Activated CD4-positive, alpha-beta T cell treated with anti-CD3 and anti-CD28 coated beads, Interleukin-2, amount 50 U/mL, for 1 hour (primary cell): ENCODE measurements at places on chromosomes 4 and X.
A peak's percentile ranks its signal among the peaks of the same experiment; 100 is the strongest.

- no peak for DNase-seq
Observed at GRCh38 chrX:40009462-40009851, 88.3 kb downstream of the BCOR start.

DNA sequence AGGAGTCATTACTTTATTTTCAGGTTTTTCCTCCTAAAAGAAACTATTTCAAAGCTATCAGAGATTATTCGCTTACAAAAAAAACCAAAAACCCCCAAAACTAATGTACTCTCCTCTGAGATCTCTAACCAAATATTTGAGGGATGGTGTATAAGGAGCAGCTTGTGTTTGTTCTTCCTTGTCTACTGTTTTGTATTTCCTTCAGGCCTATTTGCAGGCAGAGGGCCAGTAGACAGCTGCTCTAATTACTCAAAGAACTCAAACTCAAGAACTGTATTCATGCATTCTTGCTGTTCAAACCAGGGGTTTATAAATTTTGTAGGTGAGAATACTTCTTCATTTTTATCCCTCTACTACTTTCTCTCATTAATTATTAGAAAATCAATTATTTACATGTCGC is 51.3 kb downstream of the SH3RF1 start:
- no peak for DNase-seq

GRCh38 chrX:121569609-121570008 is 522.2 kb downstream of the GLUD2 start:
- DNase-seq, result no peak

- no peak for DNase-seq
Observed at GRCh38 chr4:70619778-70620177, 8.8 kb upstream of the ENAM start.

- no peak for DNase-seq
Observed at GRCh38 chr4:84366907-84367306, 132.2 kb downstream of the NKX6-1 start.

DNA sequence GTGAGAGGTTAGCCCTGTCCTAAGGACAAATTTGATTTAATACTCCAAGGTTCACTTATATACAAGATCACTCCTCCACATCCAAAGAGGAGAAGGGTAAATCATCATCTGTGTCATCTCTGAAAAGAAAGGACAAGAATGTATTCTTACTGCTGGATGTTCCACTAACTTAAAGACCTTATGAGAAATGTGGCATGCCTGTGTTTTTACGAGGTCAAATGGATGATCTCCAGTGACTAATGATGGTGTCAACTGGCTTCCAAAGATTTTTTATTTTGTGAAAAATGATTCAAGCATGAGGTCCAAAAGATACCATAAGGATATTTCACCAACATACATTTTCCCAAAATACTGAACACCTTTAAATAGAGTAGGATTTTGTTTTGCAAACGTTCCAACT is 143.4 kb downstream of the PTCHD1 start:
- DNase-seq, result no peak

DNA sequence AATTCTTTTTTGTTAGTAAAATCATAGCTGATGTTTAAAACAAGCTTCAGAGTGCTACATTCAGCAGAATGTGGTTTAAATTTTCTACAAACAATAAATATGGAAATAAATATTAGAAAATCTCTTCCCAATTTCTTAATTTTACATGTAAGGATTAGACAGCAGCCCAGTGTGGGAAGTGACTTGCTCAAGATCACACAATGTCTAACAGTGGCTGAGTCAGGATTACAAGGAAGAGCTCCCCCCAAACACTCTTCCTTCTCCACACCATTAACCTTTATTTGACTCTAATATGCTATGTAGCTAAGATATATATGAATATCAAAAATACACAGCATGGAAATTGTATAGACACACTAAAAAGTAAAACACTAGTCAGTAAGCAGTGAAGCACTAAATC is 59.5 kb downstream of the SLC10A7 start:
- DNase-seq, result no peak

DNA sequence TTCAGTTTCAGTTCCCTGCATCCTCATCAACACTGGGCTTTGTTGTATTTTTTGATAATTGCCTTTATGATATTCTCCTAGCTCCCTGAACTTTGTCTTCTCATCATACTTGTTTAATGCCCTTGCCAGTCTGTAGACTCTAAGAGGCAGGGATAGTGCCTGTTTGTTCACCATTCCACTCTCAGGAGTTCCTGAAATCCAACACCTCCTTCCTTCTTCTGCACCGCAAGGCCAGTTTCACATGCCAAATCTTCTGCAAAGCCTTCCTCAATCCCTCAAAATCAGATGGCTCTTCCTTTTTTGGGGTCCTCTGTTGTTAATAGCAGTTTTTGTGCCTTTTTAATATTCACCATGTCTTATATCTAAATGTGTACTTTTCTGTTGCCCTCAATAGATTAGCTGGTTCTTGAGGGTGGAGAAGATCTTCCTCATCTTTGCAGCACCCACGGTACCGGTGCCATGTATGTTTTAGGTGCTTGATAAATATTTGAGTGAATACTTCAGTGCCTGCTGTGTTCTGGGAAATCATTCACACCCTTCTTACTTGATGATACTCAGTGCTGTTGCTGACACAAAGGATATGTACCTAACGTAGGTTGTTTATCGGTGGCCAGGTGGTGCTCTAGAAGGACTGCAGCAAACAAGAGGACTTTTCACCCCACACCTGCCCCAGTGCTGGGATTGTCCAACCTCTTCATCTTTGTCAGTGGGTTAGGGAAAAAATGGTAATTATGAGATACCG is 85.3 kb upstream of the LIMCH1 start:
- no peak for DNase-seq

DNA sequence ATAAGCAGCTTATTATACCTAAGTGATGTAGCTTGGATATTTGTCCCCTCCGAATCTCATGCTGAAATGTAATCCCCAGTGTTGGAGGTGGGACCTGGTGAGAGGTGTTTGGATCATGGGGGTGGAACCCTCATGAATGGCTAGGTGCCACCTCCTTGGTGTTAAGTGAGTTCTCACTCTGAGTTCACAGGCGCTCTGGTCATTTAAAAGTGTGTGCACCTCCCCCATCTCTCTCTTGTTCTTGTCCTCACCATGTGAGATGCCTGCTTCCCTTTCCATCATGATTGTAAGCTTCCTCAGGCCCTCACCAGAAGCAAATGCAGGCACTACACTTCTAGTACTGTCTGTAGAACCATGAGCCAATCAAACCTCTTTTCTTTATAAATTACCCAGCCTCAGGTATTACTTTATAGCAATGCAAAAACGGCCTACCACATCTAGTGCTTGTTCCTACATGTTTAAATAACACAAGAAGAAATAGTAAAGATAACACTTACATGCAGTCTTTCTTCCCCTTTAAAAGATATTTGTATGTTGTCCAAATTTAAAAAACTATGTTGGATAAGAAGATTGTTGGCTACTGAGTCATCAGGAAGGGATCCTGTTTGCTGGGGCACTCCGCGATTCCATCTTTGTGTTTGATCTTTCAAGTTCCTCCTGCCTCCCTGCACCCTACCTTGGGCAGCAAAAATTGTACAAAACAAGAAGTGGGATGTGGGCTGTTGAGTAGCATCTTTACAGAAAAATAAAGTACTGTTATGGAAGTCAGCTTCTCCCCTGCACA is 29.7 kb downstream of the PPP1R2C start:
- no peak for DNase-seq

- DNase-seq, result no peak
Observed at GRCh38 chr4:48262926-48263325, 6.7 kb downstream of the TEC start.

- DNase-seq, result peak; percentile 37
Observed at GRCh38 chrX:140712413-140713173, 3.0 kb downstream of the LINC00632 start.

- DNase-seq, result no peak
Observed at GRCh38 chr4:170849969-170850368, 760.2 kb upstream of the AADAT start.

DNA sequence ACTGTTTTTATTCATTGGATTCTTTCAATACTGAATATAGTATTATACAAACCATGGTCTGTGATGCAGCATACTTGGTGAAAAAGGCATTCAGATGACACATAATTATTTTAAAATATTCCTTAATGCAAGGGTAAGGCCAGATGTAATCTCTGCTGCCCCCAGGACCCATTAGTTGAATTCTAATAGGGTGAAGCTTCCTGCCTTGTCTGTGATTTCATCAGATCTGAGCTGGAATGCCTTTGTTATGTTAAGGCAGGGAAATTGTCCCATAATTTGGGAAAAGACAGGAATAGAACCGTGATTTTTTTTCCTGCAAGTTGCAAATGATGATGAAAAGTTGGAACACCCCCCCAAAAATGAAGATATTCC is 26.1 kb downstream of the ZRSR2 start:
- no peak for DNase-seq

DNA sequence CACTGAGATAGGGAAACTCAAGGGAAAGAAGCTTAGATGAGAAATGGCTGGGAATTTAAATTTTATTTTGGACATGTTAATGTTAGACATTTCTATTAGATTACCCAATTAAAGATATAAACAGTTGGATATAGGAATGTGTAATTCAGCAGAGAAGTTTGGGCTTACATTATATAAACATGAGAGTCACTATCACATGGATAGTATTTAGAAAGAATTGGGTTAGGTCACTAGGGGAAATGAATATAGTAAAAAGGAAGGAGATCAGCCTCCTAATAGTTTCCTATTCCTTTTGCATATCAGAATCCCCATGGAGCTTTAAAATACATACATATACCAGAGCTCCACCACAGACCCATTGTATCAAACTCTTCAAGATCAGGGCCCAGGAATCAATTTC is 19.6 kb upstream of the CXCL5 start:
- DNase-seq, result no peak

DNA sequence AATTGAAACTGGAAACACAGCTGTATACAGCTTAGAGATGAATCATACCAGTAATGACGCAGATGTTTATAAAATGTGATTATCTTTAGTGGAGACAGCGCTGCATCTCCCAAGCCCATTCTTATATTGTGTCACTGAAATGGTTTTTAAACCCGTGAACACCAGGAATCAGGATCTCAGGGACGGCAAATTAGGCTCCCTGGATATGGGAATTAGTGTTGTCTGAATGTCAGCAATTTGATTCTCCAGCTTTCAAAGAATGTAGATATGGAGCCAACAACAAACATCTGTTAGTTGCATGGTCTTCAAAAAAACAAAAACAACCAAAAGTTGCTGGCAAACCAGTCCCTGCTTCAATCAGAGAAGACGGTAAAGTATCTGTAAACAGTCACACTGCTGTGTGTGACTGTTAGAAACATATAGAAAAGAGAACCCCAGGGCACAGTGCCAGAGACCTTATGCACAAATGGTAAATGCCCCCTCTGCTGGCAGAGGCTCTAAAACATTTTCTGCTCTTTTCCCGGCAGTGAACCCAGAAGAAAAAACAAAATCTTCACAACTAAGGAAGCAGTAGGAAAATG is 351.9 kb upstream of the FTHL17 start:
- DNase-seq, result no peak

- DNase-seq, result no peak
Observed at GRCh38 chr4:107987916-107988762, 1.6 kb upstream of the HADH start.

GRCh38 chr4:73308286-73308685 is 49.7 kb upstream of the ANKRD17 start:
- no peak for DNase-seq

GRCh38 chr4:150950657-150951288 is 64.3 kb downstream of the LRBA start:
- no peak for DNase-seq

DNA sequence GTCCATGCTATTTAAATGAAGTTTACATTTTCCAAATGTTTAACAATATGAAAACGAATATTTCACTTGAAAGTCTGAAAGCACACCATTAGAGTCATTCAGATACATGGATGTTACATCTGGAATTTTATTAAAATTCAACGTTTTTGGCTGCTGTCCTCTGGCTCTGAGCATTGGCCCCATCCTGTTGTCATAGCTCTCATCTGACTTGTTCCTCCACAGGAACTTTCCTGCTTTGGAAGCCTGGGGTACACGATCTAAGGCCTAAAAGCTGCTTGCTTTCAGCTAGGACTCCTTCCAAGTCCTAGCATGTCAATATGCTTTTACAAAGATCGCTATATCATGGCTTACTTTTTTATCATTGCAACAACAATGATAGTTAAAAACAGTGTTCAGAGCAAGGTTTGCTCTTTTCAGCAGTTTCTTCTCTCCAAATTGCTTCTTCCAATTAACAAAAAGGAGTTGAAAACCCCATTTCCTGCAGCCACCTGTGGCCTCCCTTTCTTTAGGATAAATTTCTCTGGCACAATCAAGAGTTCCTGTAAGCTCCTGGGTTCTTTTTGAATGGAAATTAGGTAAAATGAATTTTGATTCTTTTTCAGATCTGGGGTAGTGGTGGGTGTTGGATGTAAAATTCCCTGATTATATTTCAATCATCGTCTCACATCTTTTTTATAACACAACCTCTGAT is 413.4 kb upstream of the AGA start:
- DNase-seq, result no peak

DNA sequence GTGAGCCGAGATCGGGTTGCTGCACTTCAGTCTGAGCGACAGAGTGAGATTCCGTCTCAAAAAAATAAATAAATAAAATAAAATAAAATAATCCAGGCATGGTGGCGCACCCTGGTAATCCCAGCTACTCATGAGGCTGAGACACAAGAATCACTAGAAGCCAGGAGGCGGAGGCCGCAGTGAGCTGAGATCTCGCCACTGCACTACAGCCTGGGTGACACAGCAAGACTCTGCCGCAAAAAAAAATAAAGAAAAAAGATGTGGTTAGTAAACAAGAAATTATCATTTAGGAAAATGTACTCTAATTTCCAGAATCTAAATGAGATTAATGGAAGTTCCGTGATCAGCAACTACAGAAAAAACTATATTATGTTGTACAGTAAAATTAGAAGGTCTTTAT is 14.5 kb upstream of the LRBA start:
- no peak for DNase-seq

DNA sequence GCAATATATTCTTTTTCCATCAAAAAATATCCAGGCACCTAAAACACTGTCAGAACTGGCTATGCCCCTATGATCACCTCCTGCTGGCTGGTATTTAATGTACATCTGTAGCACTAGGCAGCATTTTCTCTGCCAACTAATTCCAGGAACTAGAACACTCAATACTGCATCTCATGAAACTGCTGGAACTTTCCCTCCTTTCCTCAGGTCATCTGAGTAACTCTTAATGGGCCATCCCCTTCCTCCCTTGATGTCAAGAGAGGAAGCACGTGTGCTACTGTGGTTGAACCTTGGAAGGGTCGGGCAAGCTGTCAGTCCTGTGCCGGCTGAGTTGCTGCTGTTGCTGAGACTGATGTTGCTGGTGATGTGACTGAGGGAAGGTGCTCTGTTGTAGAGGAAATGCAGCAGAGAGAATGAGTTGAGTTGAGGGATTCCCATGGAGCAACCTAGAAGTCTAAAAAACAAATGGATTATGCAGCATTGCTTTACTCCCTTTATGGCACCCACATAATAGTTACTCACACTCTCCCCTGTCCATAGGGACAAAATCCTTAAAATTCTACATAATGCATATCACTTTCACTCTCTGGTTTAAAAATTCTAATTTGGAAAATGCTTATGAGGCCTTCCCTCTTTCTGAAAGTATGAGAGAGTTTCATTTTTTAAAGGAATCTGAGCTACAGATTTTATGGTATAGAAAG is 39.5 kb downstream of the TMEM165 start:
- DNase-seq, result no peak

DNA sequence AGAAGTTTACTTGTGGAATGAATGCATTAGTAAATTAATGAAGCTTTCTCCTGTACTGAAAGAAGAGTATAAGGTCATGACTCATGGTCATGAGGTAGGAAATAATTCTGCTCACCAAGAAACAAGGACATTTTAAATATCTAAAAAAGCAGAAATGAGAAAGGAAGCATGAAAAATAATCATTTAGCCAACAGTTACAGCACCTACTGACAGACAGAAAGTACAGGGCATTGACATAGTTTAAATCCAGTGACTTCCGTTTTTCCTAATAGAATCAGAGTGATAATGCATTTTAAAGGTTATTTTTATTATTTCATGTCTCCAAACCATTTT is 30.5 kb upstream of the ACSL1 start:
- DNase-seq, result no peak
